ENCODE measurements at places on chromosomes 13 and 19.

- no peak for DNase-seq
These were observed 1.9 kb downstream of the ZNF586 start for GRCh38 chr19:57771417-57771816.

DNA sequence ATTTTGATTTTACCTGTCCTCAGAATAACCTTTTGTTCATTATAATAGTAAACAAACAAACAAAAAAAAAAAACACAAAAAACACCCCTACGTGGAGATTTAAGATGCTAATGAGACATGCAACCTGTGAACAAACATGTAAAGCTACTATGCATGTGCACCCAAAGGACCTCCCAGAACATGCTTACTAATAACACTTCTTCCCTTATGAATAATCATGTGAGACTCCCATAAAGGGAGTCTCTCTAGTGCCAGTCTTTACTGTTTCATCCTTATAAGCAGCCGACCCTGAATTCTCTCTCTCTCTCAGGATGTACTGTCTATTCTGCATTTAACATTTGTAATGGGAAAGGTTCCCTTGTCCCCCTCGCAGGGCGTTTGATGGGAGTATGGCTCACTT is 1051.1 kb downstream of the PCDH17 start:
- no peak for DNase-seq

- no peak for DNase-seq
These were observed 81.4 kb downstream of the KCTD12 start for GRCh38 chr13:76804801-76805200.

- DNase-seq = no peak
These were observed 65.1 kb downstream of the FLT1 start for GRCh38 chr13:28429685-28430290.

DNA sequence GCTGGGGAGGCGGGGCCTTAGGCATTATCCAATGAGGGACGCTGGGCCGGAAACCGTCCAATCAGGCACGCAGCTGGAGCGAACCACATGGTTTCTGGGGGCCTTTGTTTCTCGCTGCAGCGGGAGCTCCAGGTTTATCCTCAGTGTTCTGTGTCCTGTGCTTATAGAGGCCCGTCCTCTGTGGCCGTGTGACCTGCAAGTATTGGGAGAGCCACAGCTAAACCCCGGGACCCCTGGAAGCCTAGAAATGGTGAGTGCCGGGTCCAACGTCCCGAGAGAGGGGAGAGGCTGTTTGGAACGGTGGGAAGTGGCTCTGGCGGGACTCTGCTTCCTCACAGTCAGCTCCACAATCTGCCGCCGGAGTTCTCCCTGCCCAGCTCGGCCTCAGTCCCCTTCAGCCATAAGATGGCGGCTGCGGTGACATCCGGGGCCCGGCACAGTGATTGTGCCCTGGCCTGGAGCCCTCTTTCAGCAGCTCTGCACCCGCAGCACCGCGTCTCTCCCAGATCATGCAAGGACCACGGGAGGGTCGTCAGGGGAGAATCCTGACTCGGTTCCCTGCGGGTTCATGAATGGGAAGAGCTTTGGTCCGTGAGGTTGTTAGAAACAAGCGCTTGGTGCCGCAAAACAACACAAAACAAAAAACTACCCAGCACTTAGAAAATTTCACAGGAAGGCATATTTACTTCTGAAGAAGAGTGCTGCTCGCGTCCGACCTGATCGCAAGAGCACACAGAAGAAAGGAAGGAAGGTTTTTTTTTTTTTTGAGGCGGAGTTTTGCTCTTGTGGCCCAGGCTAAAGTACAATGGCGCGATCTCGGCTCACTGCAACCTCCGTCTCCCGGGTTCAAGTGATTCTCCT is at the start of gene ZNF253:
Gene ZNF253 (plus strand): TSS at position 133 of the 861 bp plus-strand sequence. CDS start 115 bp downstream, at position 248.
- peak; percentile 95 for DNase-seq

DNA sequence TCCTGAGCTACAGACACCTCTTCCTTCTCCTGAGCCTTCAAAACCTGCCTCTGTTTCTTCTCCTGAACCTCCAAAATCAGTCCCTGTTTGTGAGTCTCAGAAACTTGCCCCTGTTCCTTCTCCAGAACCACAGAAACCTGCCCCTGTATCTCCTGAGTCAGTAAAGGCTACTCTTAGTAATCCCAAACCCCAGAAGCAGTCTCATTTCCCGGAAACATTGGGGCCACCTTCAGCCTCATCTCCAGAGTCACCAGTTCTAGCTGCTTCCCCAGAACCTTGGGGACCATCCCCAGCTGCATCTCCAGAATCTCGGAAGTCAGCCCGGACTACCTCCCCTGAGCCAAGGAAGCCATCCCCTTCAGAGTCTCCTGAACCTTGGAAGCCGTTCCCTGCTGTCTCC is 10.0 kb downstream of the CHAMP1 start:
- DNase-seq = no peak

All from AG08396 (cell line).